ENCODE measurements at places on chromosomes 11 and 22.

DNA sequence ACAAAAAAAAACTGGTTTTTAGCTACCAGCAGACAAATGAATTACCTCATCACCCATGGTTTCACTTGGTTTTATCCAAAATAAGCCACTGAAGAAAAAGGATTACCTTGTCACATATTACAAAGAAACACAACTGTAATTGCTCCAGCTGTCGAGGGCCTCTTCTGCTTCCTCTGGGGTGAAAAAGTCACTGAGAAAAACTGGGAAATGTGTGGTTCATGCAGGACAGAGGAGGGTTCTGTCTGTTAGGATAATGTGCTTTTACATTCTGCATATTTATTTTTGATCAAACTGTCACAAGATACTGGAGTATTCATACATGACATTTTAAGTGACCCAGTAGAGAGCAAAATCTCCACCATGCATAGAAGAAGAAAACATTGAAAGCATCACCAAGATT lies 211.7 kb downstream of the NAV2 start:
- no peak for DNase-seq

DNA sequence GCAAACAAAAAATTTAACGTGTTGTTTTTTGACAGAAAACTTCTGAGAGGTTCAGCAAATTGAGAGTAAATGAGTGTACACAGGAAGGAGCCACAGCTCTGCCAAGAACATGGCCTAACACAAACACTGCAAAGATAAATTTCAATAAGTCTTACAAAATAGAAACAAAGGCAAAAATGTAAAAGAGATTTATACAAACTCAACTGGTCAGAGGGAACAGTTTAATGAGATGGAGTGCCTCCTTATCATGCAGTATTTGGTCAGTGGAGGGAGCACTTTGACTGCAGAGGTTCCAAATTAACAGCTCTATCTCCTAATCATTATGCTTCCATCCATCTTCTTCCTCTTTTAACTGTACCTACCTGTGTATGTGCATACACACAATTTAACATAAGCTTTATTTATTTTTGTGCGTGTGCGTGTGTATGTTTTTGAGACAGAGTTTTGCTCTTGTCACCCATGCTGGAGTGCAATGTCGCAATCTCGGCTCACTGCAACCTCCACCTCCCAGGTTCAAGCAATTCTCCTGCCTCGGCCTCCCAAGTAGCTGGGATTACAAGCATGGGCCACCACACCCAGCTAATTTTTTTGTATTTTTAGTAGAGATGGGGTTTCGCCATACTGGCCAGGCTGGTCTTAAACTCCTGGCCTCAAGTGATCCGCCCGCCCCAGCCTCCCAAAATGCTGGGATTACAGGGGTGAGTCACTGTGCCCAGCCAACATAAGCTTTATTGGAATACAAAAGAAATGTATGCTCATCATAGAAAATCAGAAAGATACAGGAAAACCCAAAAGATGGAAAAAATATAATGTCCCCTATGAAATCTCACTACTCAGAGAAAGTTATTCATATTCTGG lies 111.9 kb downstream of the MRTFA start:
- DNase-seq: no peak

DNA sequence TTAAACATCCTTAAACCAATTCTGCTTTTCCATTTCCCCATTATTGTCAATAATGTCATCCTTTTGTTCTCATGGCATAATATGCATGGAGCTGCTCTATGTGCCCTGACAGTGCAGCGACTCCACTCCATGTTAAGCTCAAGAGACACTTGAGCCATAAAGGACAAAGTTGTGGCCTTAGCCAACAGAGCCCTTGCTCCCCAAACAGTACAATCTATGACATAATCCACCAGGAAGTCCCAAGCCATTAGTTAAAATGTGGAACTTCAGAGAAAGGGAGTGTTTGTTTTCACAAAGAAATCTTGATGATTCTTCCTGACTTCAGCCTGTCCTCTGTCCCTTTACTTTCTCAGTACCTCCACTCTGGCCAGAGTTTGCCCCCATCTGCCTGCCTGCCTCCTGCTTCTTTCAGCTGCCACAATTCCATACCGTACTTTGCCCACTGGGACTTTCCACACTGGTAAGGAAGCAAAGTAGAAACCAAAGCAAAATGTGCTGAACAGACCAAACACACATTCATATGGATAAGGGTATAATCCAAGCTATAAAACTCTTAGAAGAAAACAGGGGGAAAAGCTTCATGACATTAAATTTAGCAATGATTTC lies 46.3 kb upstream of the ZC3H12C start:
- DNase-seq: no peak

DNA sequence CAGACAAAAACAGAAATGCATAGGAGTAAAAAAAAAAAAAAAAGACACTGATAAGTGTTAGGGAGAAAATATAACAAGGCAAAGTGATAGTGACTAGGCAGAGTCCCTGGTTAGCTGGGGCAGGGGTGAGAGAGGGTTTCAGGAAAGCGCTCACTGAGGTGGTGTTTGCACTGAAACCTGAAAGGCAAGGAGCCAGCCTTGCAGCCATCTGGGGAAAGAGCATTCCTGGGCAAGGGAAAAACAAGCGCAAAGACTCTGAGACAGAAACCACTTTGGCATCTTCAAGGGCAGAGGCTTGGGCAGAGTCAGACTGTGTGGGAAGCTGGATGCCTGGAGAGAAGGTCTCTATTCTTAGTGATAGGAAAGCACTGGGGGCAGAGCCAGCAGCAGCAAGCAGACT lies 14.5 kb downstream of the CLMP start:
- DNase-seq: no peak

- DNase-seq: no peak
Measured at GRCh38 chr11:118921121-118921928, 4.4 kb downstream of the BCL9L start.

GRCh38 chr22:32207971-32208480 lies 3.2 kb upstream of the RFPL2 start:
- DNase-seq: no peak

DNA sequence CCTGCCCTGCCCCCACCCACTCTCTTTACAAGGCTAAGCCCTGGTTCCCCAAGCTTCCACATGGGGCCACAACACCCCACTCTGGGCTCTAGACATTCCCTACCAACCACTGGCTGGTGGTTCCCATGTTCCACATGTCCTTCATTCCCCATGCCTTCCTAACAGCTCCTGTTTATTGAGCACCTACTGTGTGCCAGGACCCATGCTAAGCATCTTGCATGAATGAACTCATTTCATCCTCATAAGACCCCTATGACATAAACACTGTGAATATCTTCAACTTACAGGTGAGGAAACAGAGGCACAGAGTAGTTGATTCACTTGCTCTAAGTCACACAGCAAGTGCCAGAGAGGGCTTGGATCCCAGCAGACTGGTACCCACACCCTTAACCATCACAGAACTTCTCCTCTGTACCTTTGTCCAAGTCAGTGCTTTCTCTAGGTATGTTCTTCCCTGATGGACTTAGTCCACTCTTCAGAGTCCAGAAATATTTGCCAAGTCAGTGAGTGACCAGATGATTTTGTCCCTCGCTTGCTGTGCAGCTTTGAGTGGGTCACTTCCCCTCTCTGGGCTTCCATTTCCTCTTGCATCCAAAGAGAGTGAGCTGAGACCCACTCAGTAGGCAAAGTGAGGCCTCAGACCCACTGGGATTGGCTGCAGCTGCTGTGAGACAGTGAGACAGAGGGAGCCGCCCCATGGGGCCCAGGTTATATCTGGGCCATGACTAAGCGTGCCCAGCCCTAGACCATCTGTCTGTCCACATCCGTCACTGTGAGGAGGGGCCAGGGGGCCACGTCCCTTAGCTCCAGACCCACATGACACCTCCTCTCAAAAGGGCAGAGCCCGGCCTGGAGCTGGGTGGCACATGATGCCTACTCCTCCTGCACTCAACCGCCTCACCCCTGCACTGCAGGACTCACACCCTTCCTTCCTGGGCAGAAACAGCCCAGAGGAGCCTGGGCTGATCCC lies 132.4 kb downstream of the MN1 start:
- DNase-seq: peak; percentile 27

DNA sequence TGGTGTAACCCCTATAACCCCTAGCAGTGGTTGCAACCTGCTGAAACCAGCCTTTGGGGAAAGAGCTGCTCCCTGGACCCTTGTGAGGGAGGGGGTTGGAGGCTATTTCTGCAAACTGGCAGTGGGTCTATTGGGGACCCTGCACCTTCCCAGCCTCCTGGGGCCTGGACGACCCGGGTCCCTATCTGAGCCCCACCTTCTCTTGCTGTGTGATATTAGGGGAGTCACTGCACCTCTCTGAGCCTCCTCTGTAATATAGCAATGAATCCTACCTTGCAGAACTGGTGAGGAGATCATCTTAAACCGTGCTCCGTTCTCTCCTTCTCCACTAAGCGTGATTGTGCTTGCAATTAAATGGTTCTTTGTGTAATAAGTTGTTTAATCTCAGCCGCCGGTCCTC lies 24.0 kb upstream of the MPPED1 start:
- no peak for DNase-seq

- DNase-seq: no peak
Measured at GRCh38 chr11:23313001-23313400, 452.7 kb upstream of the CCDC179 start.
